Stromal cell of bone marrow (primary cell): ENCODE measurements at places on chromosomes 6 and 20.

GRCh38 chr20:53503517-53503919 lies 90.1 kb downstream of the ZNF217 start:
- no peak for DNase-seq

DNA sequence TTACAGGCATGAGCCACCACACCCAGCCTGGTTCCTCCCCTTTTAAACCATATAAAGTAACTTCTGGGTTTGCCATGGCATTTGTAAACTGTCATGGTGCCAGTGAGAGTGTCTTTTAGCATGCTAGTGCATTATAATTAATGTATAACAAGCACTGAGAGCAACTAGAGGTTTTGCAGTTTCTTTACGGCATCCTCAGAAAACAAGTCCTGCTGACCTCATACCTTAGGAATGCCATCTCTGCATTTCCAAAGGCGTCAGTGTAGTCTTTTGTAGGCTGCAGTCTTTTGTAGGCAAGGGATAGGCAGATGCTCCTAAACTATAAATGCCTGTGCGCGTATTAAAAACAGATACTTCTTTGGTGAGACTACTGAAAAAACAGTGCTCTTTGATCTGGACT lies 75.0 kb upstream of the EZR start:
- no peak for DNase-seq

DNA sequence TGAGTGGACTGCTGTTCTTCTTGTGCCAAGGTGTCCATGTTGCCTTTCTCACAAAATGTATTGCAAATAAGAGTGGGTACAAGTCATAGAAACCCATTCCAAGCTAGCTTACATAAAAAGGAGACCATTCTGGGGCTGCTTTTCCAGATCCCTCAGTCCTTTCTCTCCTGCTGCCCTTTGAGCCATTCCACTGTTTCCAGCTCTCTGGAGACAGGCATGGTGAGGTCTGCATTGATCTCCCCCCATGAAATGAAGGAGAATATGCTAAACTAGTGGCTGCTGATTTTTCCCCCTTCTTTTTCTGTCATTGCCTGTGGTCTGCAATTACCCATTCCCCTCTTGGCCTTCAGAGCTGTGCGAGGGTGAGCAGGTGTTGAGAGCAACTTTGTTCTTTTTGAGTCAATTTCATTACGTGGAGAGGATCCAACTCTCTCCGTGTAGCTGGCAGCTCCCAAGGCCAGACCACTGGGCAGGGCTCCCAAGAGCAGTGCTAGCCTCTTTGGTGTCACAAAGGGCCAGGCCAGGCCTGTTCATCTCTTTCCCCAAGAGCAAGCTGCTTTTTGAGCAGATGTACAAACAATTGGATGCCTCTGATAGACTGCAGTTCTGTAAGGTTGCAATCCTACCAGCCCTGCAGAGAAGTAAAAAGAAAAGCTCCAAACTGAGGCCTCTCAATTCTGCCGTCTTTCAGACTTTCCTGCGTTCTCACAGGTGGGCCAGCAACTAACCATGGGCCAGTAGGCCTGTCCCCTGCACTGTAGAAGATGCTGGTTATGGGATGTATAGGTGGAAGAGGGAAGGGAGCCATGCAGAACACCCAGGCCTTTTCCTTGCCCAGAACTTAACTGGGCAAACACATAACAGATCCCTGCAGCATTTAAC lies 96.1 kb upstream of the ARMC2 start:
- no peak for DNase-seq

- no peak for DNase-seq
Measured at GRCh38 chr20:16639027-16639941, 66.0 kb upstream of the KIF16B start.

DNA sequence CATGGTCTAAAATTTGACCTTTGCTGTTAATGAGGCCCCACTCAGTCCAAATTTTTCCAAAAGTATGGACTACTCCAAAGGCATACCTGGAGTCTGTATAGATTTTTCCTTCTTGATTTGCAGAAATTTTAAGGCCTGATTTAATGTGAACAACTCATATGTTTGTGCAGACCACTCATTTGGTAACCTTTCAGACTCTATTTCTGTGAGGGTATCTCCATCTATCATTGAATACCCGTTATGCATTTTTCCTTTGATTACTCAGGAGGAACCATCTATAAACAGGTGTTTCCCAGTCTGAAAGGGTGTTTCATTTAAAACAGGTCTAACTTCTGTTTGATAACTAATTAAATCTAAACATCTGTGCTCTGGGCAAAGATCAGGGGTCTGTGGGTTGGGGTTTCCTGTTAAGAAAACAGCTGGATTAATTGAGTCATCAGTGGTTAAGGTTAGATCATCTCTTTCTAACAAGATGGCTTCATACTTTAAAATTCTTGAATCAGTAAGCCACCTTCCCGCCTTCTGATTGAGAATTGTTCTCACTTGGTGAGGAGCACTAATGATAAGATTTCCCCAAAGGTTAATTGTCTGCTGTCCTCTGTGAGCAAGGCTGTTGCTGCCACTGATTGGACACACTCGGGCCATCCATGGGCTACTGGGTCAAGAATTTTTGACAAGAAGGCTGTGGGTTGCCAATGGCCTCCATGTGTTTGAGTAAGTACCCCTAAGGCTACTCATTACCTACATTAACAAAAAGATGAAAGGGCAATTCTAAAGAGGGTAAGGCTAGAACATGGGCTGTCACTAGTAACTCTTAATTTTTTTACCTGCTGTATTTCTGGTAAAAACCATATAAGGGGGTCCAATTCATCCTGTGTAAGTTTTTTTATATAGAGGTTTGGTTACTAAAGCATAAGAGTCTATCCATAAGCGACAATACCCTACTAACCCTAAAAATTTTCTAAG lies 24.1 kb downstream of the HLA-B start:
- no peak for DNase-seq

DNA sequence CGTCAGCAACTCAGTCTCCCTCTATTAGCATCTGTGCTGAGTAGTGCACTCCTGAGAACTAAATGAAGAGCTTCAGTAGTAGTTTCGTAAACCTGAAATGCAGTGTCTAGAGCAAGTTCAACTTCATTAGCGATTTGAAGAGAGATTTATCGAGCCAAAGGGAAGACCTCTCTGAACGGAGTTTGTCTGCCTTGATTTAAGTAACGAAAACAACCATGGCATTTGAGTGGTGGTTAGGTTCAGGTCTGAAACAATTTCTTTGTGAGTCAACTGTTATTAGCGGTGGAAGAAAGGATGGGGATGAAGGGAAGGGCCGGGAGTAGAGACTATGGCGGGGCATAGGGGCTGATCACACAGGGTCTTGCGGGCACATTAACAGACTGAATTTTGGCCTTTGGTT lies 150.5 kb downstream of the BCAS1 start:
- DNase-seq: no peak

GRCh38 chr6:1283501-1283900 lies 28.4 kb upstream of the FOXQ1 start:
- no peak for DNase-seq

GRCh38 chr20:51562332-51563173 lies 20.0 kb upstream of the NFATC2 start:
- peak; percentile 95 for DNase-seq

DNA sequence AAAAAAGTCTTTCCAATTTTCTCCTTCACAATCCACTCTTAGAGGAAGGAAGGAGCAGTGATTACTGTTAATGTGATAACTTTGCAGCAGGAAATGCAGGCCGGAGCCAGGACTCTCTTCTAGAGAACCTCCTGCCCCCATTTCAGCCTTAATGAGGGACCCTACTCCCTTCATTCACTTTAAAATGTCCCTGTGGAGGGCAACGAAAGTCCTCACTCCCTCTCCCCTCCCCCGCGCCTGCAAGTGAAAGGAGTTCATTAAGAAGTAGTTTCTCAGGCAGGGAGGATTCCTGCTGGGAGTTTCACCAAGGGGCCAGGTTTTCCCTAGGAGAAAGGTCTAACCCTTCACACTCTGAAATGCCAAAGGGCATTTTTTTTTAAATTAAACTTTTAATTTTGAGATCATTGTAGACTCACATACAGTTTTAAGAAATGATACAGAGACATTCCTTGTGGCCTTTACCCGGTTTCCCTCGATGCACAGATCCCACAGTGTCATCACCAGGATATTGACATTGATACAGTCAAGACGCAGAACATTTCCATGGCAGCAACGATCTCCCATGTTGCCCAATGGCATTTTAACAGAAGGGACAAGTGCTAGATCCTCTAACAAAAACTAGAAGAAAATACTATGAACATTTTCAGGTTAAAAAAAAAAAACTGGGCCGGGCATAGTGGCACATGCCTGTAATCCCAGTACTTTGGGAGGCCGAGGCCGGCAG lies 6.8 kb upstream of the COMMD7 start:
- DNase-seq: no peak

DNA sequence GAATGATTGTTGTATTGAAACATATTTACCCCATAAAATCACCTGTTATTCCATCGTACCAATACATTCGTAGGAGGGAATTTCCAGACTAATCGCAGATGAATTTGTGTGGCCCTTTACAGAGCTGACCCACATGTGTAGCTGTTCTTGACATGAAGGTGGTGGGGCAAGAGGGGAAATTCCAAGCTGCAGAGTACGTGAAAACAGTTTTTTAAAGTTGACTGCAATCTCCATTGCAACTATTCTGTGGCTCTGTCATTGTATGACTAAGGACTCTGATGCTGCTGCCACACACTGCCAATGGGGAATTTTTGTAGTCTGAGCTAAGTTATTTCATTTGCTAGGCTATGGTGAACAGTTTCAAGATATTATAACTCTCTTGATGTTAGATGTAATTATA lies 46.4 kb upstream of the ADTRP start:
- no peak for DNase-seq

DNA sequence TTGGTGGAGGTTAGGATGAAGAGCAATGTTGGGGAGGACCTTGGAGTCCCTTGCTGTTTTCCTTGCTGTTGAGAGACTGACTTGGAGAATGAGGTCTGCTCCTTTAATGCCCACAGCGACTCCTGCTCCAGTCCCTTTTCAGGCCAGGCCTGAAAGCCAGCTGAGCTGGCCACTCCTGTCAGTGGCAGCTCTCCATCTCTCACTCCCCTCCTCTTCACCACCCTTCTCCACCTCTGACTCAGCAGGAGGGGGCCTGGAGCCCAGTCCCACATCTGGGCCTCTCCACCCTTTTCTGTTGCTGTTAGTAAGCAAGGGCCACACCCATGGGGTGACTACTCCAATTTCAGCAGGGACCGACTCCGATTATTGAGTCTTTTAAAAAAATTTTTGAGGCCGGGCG lies 2.2 kb downstream of the SNX21 start:
- peak; percentile 86 for DNase-seq

DNA sequence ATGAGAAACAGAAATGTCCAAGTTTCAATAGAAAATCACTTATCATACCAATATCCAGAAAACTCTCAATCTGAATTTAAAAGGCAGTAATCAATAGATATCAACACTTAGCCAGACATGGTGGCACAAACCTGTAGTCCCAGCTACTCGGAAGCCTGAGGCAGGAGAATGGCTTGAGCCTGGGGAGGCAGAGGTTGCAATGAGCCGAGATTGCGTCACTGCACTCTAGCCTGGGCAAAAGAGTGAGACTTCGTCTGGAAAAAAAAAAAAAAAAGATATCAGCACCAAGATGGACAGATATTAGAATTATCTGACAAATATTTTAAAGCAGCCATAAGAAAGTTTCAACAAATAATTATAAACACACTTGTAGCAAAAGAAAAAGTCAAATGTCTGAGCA lies 47.0 kb downstream of the TCP11 start:
- DNase-seq: no peak

DNA sequence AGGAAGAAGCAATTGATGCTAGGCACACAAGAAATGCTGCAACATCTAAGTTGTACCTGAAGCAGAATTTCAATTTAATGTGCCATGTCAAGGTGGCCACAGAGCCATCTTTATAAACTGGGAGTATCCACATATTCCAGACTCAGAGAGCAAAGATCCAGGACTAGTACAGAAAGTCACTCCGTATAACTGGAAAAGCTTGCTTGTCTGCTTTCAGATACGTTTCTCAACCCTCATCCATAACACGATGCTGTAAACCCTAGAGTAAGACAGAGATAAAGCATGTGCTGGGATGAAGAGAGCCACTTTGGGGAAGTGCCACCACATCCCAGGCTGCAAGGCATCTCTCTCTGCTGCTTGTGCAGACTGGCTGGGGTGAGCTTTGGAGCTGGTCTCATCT lies 134.7 kb downstream of the PACRG start:
- DNase-seq: no peak

DNA sequence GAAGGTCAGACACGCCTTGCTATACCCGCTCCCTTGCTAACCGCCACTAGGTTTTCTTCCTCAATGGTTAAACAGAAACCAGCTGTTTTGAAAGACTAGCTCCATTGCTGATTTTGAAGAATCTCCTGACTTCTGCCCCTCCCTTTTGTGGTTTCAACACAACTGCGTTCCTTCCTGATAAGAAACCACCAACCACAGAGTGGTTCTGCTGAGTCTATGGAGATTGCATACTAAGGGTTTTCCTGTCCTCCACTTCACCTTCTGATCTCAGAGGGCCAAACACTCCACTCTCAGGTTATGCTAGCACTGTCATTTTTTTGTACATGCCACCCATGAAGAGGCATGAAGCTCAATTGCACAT lies 207.9 kb downstream of the MYLK4 start:
- DNase-seq: no peak

DNA sequence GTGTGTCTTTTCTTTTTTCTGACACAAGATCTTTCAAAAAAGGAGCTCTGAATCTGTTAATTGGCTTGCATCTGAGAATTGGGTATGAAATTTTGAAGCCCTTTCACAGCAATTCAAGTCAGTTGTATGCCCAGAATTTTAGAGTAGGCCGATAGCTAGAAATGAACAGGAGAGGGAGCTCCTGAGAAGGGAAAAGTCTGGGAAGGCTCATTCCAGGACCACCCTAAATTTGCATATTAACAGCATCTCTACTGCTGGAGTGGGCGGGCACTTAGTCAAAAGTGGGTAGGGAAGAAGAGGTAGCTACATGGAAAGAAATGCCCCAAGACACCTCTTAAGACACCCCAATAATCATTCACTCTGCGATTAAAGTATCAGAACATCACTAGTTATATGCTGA lies 928.3 kb downstream of the TBC1D32 start:
- no peak for DNase-seq

DNA sequence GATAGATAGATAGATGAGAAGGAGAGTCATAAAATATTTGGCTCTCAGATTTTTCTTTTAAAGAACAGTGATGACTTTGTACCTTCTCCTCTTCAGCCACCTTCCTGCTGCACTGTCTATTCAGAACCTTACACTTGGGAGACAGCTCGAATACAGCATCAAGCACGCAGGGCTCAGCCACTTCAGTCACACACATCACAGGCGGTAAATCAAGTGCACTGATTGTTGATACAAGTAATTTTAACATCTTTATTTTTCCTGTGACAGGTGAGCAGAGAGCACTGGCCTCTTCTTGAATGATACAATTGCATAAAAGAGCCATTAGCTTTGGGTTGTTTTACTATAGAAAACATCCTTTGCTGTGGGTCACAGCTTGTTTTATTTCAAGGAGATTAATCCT lies 1118.5 kb upstream of the EYS start:
- DNase-seq: no peak

GRCh38 chr6:110338820-110339470 lies 19.2 kb downstream of the METTL24 start:
- DNase-seq: no peak

DNA sequence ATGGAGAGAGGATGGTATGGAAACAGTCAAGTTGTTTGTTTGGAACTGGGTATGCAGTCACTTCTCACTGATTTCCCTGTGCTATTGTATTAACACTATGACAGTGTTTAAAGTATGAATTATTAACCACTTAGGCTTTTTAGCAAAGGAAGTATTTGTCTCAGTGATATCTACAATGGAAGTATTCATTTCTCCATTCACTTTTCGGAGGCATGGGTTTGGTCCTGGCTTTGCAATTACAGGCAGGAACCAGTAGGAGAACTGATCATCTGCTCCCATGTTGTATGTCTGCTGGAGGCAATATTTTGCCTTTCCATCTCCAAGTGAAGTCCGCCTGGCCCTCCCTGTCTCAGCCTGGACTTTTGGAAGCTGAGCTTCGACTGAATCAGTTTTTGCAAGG lies 30.6 kb upstream of the EXOC2 start:
- DNase-seq: no peak
